ENCODE measurements at places on chromosomes 2 and 18.

DNA sequence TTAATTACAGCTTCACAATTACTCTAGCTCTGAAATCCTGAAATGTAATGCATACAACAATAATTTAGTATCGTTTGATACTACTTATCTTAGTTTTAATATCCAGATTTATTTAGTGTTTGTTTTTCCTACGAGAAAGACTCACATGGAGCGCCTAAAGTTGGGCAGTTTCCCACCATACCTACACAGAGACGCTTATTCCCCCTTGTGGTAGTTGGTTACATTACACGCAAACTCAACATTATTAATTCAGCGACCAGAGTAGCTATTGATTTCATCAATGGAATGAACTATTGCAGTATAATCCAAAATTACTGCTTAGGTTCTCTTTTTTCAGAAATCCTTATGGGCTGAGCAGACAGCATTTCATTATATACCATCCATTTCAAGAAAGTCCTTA, 164.0 kb upstream of the REG3G start:
- DNase-seq = no peak

GRCh38 chr2:32862269-32863055, 84.3 kb upstream of the LTBP1 start:
- no peak for DNase-seq

DNA sequence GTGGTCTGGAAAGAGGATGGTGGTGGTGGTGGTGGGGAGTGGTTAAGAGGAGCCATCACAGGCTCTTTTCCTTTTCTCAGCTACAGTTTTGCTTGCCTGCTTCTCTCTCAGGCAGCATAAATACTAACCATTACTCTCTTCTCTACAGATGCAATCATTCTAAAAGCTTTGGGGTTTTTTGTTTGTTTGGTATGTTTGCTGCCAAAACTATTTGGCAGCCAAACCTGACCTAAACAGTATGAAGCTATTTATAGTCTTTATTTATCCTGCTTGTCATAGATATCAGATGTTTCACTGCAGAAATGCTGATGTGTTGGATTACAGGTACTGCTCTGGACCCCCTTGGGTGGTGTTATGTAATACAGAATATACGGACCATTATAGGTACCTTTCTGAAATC, 15.3 kb downstream of the SIX3 start:
- DNase-seq = no peak

- DNase-seq = no peak
Observed at GRCh38 chr18:55699233-55699765, 111.3 kb upstream of the TCF4 start.

GRCh38 chr2:74919827-74920226, 38.6 kb upstream of the POLE4 start:
- peak; percentile 48 for DNase-seq

DNA sequence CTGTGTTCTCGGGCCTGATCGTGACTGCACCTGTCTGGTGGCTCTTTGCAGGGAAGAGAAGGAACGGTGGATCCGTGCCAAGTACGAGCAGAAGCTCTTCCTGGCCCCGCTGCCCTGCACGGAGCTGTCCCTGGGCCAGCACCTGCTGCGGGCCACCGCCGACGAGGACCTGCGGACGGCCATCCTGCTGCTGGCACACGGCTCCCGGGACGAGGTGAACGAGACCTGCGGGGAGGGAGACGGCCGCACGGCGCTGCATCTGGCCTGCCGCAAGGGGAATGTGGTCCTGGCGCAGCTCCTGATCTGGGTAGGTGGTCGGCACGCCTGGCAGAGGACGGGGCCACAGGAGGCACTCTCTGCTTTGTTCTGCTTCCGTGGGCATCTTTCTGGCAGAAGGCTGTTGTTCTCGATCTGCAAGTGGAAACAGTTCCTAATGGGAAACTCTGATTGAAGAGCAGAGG, 48.0 kb downstream of the GBX2 start:
- DNase-seq = no peak

DNA sequence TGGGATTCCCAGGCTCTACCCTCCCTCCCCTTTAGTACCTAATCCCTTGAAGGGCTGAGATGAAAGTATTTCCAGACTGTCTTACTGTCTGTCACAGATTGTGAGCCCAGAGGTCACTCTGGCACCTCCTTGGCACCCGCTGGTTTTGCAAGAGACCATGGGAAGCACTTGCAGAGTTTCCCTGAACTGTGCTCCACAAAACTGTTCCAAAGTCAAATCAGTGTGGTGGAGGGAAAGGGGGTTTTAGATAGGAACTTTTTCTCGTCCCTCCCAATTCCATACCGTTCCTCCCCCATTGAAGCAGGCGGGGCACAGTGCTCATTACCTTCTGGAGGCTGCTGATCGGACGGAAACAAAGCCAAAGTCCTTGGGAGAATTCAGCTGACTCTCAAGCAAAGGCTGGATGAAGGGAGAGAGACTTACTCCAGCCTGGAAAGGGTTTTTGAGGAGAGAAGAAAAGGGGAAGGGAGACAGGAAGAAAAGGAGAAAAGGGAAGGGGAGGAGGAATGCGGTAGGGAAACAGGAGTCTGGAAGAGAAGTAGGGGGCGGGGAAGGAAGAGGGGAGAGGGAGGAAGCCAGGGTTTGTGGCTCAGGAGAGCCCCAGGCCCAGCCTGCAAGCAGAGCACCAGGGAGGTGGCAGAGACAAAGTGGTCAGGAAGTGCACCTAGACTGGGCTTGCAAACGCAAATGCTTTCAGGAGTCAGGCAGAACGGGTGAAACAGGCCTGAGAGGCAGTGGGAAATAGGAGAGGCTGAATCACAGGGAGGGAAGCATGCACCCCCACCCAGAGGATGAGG, 88.4 kb upstream of the SP3 start:
- no peak for DNase-seq

GRCh38 chr2:233087713-233088112, 27.6 kb downstream of the INPP5D start:
- DNase-seq = no peak

DNA sequence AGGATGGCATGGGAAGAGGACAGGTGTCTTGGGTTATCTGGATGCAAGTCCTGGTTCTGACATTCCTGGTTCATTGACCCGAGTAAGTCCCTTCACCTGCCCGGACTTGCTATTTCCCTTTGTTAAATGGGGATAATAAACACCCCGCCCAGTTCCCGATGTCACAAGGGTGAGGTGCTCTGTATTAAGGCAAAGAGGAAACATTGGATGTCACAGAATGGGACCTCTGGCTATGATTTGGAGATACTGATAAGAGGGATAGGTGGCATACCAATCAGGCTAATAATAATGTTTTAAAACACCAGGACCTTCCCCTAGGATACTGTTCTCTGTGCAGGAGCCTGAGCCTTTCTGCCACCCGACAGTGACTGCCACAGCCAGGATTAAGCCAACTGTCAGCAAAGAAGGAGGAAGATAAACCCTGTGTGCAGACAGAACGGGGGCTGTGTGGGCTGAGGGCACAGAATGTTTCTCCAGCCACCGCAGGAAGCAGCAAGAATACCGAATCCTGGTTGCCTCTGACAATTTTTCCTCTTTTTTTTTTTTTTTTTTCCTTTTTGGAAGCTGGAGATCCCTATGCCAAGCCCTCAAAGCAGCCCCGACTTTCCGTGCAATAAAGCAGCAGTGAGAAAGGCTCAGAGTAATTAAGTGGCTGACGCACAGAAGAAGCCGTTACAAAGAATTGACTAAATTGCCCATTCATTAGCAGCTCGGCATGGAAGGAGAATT, 336.6 kb downstream of the SMAD2 start:
- no peak for DNase-seq

DNA sequence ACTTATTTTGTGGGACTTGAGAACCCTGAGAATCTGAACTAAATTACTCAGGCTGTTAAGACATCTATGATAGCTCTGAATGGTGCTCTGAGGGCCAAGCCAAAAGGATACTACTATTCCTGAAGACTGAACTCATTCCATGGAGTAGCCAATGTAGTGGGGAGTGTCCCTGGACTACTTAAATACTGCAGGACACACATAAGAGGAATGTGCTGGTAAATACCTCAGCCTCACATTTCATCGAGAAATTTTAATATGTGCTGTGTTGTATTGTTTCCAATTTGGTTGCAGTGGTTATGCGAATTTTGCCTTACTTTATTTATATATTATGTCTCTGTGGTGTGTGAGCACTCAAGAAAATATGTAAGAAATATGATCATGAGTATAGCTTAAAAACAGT, 264.4 kb upstream of the FIGN start:
- DNase-seq = no peak
